Stimulated activated CD8-positive, alpha-beta memory T cell treated with anti-CD3 and anti-CD28 coated beads, Interleukin-15, amount 100 ng/mL, for 24 hours (primary cell): ENCODE measurements at places on chromosomes 12 and 14.

DNA sequence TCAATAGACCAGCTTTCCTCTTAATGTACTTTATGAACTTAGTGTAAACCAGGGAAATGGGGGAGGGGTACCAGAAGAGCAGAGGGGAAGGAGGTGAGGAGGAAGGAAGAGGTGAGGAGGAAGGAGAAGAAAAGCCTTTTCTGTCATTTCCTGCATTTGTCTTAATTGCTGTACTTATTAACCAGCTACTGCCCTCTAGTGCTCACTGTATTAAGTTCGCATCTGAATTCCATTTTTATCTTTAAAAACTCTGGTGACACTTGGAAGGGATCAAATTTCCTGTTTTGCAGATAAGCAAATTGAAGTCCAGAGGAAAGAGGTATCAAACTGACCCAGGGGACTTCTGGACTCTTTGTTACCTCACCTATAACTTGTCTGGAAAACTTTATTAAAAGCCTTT is 22.2 kb downstream of the MANSC1 start:
- no peak for DNase-seq

DNA sequence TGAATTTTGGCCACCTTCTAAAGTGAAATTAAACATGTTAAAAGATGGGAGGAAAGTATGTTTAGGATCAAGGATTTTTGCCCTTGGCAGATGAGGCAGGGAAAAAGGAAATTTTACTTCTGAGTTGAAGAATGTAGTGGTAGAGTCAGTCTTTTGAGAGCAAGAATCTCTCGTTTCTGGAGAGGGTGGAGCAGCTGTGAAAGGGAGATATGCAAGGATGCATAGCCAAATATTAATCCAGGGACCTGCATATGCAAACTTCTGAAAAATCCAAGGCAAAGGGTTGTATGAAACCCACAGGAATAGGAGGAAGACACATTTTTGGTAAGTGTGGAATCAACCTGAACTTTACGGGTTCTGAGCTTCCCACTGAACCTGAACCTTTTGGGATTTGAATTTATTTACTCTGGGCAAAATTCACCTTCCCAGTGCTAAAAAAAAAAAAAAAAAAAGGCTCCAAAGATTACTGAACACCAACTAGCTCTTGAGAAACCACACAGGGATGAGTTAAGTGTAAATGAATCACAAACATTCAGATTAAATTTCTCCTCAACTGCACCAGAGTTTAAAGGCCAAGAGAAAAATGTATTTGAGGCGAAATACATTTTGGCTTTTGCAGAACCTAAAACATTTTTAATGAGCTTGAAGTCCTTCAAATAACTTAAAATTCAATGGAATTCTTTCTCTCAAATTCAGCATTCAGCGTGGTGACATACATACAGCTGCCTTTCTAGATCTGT is 187.1 kb upstream of the CDKN3 start:
- no peak for DNase-seq

GRCh38 chr12:54386403-54387113 is 2.0 kb upstream of the ZNF385A start:
- no peak for DNase-seq

GRCh38 chr12:31896514-31897039 is 62.6 kb upstream of the RESF1 start:
- peak; percentile 26 for DNase-seq

GRCh38 chr12:64175254-64175945 is 46.7 kb downstream of the KICS2 start:
- no peak for DNase-seq

DNA sequence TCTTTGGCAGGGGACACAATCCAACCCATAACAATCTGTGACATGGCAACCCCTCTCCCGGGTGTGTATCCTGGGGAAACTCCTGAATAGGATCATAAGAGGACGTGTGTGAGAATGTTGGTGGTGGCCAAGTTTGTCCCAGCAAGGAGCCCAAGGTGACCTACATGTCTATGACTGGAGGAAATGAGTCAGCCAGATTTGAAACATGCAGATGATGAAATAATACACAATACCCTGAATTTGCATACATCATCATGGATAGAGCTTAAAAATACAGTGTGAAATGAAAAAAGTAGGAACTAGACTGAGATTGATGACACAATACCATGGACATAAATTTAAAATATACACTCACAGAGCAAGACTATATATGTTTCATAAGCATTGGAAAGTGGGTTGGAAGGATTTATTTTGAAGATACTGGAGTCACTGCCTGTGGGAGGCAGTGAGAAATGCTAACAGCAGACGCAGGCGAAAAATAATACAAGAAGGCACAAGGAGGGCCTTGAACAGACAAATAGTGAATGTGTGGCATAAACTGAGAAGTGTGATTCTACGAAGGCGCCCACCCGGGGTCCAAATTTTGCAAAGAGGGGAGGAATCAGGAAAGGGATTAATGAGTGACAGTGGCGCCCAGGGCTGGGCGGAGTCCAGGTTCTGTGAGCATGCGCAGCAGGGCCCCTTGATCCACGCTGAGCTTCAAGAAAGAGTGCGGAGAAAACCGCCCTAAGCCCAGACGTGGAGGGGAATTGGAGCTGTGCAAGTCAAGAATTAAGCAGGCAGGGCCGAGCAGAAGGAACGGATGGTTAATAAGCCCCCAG is 7.0 kb upstream of the MAP1LC3B2 start:
- no peak for DNase-seq

DNA sequence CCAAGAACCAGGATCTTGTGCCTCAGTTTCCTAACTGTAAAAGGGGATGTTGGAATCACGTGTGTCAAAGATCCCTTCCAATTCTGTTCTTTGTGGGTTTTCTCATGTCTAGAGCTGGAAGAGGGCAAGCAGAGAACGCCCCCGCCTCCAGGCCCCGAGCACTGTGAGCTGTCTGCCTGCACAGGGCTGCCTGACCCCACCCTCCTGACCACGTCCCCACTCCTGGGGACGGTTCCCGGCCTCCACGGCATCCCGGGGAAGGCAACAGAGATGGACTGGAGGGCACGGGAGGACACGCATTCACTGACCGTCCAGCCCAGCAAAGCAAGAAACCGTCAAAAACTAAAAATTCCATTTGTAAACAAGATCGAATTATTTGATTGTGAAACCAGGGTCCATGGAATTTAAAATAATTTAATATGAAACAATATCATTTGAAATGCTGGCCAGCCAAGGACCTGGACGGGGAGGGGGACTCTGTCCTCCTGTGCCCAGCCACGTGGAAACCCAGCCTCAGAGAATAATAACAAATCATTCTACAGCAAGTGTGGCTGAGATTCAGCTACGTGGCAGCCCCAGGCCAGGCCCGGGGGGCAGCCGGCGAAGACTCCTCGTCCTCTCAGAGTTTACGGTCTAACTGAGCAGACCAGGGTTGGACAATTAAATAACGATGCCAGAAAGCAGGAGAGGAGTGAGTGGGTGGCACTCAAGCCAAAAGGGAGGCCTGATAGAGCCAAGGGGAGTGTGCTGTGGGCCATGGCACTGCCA is 87.3 kb upstream of the DIO3 start:
- no peak for DNase-seq

DNA sequence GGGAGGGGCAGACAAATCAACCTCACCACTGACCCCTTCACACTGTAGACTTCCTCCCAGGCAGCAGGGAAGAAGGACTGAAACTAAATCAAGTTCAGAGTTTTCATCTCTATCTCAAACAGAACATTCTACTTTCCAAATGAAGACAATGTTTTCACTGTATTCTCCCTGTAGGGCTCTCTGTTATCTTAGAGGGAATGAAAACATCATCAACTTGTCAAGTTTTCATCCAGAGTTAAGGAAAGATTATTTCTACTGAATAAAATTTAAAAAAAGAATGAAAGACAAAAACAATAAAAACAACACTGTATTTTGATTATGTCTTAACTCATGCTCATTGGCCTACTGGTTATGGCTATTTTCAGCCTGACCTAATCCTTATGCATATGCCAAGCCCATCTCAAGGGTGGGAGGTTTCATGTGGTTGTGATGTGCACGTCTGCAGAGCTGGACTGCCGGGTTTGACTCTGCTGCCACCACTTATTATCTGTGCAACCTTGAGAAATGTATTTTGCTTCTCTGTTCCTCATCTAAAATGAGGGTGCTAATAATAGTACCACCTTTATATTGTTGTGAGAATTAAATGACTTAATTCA is 152.0 kb upstream of the AVPR1A start:
- no peak for DNase-seq

- no peak for DNase-seq
These were observed 22.4 kb downstream of the IRF2BPL start for GRCh38 chr14:77006132-77006531.

DNA sequence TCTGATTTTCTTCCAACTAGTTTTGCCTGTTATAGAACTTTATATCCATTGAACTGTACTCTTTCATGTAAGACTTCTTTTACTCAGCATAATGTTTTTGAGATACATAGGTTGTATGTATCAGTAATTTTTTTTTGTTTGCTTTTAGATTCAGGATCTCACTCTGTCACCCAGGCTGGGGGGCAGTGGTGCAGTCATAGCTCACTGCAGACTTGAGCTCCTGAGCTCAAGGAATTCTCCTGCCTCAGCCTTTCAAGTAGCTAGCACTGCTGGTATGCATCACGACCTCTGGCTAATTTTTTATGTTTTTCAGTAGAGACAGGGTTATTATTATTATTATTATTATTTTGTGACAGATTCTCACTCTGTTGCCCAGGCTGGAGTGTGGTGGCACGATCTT is 65.0 kb upstream of the DDHD1 start:
- no peak for DNase-seq

- DNase-seq: no peak
These were observed 175.7 kb downstream of the NPAS3 start for GRCh38 chr14:33114331-33114730.

DNA sequence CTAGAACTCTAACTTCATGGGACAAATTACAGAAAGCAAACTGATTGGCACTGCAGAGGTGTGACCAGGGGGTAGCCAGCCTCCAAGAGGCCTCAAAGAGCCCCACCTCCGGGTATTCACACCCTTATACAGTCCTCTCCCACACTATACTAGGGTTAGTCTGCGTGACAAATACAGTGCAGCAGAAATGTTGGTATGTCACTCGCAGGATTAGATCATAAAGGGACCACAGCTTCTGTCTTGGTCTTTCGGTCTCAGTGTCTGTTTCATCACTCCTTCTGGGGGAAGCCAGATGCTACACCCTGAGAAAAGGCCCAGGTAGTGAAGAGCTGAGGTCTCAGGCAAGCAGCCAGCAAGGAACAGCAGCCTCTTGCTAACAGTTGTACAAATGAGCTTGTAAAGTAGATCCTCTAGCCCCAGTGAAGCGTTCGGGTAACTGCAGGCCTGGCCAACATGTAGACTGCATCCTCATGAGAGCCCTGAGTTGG is 68.9 kb upstream of the SAV1 start:
- no peak for DNase-seq

GRCh38 chr12:121750507-121750955 is 38.0 kb downstream of the TMEM120B start:
- DNase-seq: no peak

DNA sequence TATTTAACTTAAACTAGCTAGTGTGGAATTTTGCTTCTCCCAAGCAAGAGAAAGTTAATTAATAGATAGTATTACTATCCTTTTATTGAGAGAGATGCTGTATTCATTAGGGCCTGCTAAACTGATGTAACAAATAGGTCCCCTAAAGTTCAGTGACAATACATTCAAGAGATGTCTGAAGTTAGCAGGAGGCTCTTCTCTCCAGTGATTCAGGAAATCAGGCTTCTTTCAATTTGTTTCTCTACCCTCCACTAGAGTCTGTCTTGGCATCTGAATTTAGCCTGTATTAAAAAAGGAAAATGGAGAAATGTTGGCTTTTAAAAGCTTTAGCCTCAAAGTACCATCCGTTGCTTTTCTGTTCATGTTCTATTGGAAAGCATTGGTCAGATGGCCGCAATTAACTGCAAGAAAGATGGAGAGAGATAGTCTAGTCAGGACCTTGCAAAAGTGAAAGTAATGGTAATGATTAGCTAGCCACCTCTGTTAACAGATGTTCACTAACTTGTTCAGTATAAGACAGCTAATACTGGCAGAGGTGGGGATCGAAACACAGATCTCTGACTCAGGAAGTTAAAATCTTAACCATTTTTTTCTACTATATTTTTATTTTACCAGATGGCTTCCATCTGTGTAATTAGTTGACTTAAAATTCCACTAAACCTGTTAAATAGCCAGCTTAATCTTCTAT is 786.8 kb downstream of the TMTC2 start:
- DNase-seq: no peak

GRCh38 chr12:51512438-51512837 is 78.6 kb upstream of the SCN8A start:
- DNase-seq: no peak

DNA sequence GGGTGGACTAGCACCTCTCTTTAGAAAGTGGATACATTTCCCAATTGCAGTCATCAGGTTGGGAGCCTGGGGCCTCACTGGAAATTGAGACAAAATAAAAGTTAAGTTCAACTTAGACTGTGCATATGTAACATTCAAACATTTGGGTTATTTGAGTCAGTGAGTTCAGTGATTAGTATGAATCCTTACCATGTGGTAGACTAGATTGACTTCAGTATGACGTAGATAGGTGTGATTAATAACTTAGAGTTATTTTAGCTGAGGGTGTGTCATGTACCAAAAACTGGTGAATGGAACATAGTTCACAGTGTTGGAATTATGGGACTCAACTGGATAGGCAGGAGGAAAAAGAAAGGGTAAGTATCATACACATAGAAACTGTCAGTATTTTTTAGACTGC is 8.0 kb upstream of the SSTR1 start:
- DNase-seq: no peak

DNA sequence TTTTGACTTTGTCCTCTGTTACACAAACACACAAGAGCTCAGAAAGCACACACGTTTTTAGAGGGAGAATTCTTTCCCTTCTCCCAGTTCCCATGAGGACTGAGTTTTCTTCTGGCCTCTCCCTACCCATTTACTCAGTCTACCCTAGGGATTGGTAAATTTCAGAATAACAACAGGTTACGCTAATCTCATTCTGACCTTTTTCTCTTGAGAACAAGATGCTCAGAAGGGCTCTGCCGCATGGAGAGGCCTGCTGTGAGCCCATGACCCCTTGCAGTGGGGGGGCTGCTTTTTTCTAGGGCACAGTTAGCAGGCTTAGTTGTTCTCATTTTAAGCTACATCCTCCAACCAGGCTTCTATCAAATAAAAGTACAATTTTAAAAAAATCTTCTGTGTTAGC is 69.5 kb downstream of the GPR135 start:
- DNase-seq: no peak

- DNase-seq: no peak
These were observed 26.2 kb upstream of the PPM1A start for GRCh38 chr14:60222820-60223219.

GRCh38 chr12:130041983-130042812 is 120.1 kb upstream of the FZD10 start:
- peak; percentile 35 for DNase-seq

DNA sequence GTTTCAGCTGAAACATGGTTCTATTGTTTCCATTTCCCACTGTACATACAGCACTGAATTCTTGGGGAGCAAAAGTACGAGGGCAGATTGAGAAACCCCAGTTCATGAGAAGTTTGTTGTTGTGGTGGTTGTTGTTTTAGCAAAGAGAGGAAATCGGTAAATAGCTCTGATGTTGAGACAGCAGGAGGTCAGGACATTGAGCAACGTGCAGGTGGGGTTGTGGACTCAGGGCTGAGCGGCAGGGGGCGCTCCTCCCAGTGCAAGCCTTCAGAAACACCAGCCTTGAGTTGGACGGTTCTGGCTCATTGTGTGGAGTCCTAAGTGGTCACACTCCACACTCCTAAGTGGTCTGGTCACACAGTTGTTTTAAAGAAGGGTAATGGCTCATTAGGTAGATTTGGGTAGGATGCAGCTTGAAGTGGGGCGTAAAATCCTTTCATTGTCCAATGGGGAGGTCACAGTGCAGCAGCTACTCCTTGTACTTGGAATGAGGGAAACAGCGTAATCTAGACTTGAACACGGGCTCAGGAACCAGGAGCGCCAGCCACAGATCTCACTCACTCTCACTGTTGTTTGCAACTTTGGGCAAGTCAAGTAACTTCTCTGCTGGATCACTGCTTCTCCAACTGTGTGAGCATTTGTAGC is 14.5 kb upstream of the PWP1 start:
- no peak for DNase-seq
